ENCODE measurements at places on chromosomes 3 and 15.

DNA sequence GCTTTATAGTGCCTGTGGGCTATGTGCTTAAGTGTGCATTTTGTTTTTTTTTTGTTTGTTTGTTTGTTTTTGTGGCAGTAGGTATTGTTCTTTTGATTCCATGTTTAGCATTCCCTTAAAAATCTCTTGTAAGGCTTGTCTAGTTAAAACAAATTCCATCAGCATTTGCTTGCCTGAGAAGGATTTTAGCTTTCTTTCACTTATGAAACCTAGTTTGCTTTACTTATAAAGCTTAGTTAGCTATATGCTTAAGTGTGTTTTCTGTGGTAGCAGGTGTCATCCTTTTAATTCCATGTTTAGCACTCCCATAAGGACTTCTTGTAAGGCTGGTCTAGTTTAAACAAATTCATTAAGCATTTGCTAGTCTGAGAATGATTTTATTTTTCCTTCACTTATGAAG is 17.3 kb downstream of the IL16 start:
- DNase-seq = no peak

DNA sequence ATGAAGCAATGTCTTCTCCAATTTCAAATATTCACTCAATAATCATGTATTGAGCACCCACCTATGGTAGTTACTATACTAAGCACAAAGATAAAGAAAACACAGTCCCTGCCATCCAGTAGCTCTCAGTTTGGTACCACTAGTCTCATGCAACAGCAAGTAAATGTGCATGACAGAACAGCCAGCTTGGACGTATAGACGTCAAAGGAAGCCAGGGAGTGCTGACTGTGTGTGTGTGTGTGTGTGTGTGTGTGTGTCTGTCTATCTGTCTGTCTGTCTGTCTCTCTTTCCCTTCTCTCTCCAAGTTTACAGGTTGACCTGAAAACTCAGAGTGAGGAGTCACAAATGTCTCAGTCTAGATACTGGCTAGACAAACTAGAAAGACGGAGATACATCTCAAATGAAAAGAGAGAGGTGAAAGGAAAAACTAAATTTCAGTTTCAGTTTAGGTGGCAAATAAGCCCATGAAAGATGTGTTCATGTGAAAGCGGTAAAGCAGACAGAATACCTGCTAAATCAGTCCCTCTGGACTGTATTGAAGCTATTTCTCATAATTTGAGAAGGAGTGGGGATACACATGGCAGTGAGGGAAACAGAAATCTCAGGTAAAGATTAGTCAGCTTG is 141.1 kb upstream of the PTPRG start:
- no peak for DNase-seq

DNA sequence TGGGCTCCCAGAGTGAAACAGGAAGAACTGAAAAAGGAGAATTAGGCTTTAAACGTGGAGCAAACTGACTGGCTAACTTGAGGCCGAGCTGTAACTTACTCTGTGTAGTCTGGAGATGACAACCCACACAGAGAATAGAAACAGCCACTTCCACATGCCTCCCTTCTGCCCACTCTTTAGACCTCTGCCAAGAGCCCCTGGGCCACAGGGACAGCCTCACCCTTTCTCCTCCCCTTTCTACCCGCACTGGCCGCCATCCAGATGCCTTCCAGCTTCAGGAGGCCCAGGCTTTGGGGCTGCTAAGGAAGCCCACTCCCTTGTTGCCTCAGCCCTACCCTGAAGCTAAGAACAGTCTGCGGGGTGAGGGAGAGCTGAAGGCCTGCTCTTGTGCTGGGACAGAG is 6.8 kb downstream of the ARHGAP31 start:
- DNase-seq = no peak

DNA sequence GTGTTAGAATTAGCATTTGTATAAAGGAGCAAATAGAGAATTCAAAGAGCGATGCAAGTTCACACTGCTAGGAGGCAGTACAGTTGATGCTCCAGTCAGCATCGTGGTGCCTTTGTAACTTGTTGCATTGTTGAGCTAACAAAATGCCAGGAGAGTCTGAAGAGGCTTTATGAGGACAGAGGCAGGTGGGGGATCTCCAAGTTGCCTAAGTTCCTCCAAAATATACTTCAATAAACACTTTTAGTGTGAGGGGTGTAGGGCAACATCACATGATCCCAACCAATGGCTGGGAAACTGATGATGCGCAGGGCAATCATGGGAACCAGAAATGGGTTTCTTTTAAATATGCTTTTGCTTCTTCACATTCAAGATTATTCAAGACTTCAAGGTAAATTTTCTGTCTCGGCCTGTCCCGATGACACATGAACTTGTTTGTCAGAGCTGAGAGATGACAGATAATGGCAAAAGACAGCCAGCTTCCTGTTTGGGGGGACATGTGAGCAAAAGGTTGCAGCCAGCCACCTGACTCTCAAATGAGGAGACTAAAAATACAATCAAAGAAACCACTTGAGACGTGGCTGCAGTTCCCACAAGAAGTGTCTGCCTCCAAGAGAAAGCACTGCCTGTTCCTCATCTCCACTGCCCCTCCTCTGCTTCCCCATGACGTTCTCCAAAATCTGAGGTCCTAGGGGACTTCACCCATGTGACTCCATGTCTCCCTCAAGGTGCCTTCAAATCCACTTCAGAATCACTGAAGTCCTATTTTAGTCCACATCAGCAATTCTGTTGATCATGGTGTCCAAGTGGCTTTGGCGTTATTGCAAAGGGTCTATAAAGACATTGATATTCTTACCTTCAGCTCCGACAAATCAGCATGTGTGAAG is 39.3 kb downstream of the KLHL6 start:
- no peak for DNase-seq

Data from H54 (cell line).